ENCODE measurements at places on chromosomes 7 and 10. TPM values are rescaled to one million over a fixed set of nuclear protein-coding genes. Genes with fewer than 3 reads are reported as not detected.

NUPR2 gene
- not detected for total RNA-seq

BAMBI gene
- 34.6 TPM for total RNA-seq

TSPAN13 gene
- 16.7 TPM for total RNA-seq

- no peak for DNase-seq
These were observed 31.3 kb downstream of the DDC start for GRCh38 chr7:50533866-50534265.

GRCh38 chr10:27646194-27646593, 99.4 kb downstream of the MKX start:
- DNase-seq = no peak

- no peak for DNase-seq
These were observed 28.3 kb downstream of the PARP12 start for GRCh38 chr7:140034421-140034820.

GRCh38 chr7:20089431-20089830, 127.8 kb downstream of the MACC1 start:
- no peak for DNase-seq

- no peak for DNase-seq
These were observed 4.8 kb downstream of the IDI1 start for GRCh38 chr10:1044146-1044545.

DNA sequence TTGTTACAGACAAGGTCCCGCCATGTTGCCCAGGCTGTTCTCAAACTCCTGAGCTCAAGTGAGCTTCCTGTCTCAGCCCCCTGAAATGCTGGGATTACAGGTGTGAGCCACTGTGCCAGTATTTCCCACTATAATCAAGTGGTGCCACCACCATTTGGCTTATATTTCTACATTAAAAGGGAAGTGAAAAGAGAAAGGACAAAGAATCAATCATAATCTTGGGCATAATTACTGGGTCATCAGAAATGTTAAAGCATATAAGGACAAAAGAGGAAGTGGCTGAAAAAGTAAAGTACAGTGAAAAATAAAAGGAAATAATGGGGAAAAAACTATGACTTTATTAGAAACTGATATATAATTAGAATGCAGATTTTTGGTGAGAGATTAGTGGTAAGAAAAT, 25.7 kb upstream of the ENTPD1 start:
- no peak for DNase-seq

- peak; percentile 5 for DNase-seq
These were observed 531.3 kb downstream of the ATRNL1 start for GRCh38 chr10:115624448-115624847.

GRCh38 chr7:16121876-16122390, 299.4 kb downstream of the CRPPA start:
- no peak for DNase-seq

- DNase-seq = no peak
These were observed 36.2 kb upstream of the PPIF start for GRCh38 chr10:79310911-79311573.

Measured in kidney epithelial cell (primary cell).